ENCODE measurements at places on chromosomes 2 and 18.

- no peak for DNase-seq
These were observed 33.4 kb upstream of the CLASP1 start for GRCh38 chr2:121682396-121683298.

- no peak for DNase-seq
These were observed 18.1 kb downstream of the SULT1C3 start for GRCh38 chr2:108257757-108258331.

GRCh38 chr2:39378968-39379367 is 58.1 kb downstream of the MAP4K3 start:
- DNase-seq = no peak

DNA sequence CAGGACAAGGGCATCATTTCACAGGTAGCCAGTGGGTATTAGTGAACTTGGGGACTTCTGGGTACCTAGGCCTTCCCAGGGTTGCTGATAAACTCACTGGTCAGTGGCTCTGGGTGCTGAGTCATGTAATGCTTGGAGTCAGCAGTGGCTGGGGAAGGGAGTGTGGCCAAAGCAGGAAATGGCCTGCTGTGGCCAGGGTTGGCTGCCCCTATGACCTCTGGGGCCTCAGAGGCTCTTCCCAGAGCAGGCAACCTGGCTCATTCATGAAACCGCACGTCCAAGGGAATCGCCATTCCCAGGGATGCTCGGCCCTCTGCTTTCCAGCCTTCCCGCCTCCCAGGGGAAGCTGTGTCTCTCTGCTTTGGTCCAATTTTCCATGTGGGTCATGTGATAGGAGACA is 294.9 kb downstream of the DYSF start:
- no peak for DNase-seq
